ENCODE measurements at places on chromosomes 2 and 18. TPM values are rescaled to one million over a fixed set of nuclear protein-coding genes. Genes with fewer than 3 reads are reported as not detected.

BCL11A gene
- 0.11 TPM for total RNA-seq

MEP1B gene
- total RNA-seq = not detected

TXNDC2 gene
- total RNA-seq = not detected

CDCA7 gene
- total RNA-seq = not detected

PRKAG3 gene
- not detected for total RNA-seq

PHLPP1 gene
- 9.8 TPM for total RNA-seq

KCNIP3 gene
- 5.2 TPM for total RNA-seq

DCTN1 gene
- total RNA-seq = 152 TPM

CFAP53 gene
- not detected for total RNA-seq

ALK gene
- total RNA-seq = not detected

ABCG8 gene
- total RNA-seq = not detected

Measured in ascending aorta (tissue), 2 donors.